ENCODE measurements at places on chromosomes 2 and 18.

DNA sequence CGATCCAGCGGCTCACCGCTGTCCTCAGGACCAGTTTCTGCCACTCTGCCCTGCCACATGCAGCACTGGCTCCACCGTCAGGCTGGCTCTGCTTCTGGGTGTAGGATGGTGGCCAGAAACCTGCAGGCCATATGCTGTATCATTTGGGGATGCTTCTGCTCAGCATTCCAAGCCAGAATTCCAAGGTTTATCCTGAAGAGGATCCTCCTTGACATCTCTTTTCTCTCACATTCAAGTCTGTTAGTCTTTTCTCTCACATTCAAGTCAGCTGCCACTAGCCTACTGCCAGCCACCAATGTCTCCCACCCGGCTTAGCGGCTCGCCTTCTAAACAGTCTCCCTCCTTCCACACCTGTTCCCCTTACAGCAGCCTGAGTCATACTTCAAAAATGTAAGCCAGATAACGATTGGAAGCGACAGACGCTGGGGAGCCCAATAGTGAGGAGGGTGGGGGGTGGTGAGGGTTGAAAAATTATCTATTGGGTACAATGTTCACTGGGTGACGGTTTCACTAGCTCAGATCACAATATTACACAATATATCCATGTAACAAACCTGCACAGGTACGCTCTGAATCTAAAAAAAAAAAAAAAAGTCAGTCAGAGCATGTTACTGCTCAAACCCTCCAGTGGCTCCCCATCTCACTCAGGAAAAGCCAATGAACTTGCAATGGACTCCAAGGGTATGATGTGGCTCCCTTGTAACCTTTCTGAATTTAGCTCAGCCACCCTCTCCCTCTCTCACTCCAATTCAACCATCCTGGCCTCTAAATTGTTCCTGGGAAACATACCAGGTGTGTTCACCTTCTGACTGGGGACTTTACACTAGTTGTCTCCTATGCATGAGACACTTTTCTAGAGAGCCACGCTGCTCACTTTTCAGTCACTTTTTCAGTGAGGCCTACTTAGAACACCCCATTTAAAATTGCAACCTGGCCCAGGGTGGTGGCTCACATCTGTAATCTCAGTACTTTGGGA, 38.8 kb upstream of the SP3 start:
- no peak for DNase-seq

DNA sequence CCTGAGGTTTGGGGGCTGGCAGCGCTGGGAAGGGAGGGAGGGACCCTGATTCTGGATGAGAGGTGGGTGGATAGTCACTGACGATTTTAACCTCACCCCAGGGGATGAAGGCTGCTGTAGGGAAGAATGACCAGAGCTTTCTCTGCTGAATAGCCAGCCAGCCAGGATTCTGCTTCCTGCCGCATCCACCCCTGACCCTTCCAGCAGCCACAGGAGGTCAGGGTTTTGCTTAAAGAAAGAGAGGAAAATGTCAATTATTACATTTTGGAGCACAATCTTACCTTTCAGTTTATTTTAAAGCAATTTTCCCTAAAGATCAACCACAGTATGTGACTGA, 217.7 kb downstream of the GBX2 start:
- DNase-seq, result no peak

GRCh38 chr2:7813541-7814292, 868.1 kb upstream of the ID2 start:
- no peak for DNase-seq

DNA sequence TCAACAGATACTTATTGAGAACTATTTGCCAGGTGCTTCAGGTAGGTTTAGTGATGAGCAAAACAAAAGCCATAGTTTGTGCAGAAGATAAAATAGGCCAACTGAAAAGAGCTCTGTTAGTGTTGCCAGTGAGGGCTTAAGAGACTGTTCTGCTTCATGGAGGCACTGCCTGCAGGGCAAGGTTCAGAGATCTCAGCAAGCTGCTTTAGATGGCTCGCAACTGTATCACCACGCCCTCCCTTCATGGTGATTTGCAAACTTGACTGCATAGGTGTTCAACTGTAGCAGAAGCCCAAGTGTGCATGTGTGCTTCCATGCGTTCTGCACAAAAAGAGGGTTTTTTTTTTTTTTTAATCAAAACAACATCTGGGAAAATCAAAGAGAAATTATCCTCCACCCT, 84.5 kb downstream of the RAPH1 start:
- no peak for DNase-seq

DNA sequence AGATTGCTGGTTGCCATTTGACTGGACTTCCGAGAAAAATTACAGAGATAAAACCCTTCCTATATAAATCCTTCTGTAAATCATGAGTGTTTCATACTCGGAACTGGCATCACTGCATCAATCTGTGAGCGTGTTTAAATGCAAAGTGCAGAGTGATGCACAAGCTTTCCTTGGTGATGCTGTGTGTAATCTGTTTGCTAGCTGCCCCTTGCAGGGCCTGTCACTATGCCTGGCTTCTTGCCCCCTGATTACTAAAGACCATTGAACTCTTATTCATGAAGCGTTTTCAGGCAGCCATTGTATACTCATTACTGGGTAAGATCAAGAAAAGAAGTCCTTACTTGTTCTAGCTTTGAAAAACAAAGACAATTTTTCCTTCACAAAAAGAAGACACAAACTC, 266.9 kb upstream of the FANCL start:
- no peak for DNase-seq

DNA sequence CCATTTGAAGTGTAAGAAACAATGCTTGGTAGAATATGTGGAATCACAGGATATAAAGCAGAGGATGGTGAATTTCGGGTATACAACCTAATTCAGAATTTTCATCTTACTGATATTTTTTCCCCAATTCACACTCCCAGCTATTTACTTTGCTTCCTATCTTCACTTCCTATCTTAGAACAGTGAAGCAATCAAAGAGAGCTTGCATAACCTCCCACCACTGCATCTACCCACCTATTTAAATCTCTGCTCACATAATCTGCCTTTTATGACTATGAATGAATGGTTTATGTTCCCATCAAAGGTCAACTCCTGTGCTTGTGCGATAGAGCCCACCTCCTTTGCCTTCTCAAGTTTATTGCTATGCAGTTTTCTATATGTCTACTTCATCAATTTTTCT, 3.3 kb downstream of the RMDN2 start:
- no peak for DNase-seq

DNA sequence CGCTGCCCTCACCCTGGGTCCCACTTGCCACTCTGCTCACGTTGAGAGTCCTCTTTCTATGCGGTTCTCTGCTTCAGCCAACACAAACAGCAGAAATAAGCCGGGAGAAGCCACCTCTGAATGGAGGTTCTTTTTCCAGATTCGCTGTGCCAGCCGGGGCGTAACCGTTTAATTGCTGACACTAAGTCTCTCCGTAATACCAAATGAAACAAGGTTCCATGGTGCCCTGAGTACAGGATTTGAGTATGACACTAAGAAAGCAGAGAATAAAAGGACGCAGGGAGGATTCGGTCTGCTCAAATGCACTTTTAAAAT, 37.6 kb downstream of the CTIF start:
- no peak for DNase-seq

DNA sequence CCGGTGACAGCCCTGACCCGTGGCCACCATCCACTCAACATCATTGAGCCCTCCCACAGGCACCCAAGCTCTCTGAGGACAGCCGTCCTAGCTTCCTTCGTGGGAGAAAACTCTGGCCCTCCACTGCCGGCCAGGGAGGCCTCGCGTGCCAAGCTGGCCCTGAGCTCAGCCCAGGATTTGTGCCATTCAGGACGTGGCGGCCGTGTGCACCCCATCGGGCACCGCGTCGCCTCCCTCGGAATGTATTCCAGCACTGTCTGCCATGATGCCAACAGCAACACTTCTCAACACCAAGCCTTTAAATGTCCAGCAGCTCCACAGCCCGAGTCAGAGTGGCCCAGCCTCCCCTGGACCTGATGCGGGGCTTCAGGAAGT, 35.7 kb downstream of the ZNF516 start:
- no peak for DNase-seq

DNA sequence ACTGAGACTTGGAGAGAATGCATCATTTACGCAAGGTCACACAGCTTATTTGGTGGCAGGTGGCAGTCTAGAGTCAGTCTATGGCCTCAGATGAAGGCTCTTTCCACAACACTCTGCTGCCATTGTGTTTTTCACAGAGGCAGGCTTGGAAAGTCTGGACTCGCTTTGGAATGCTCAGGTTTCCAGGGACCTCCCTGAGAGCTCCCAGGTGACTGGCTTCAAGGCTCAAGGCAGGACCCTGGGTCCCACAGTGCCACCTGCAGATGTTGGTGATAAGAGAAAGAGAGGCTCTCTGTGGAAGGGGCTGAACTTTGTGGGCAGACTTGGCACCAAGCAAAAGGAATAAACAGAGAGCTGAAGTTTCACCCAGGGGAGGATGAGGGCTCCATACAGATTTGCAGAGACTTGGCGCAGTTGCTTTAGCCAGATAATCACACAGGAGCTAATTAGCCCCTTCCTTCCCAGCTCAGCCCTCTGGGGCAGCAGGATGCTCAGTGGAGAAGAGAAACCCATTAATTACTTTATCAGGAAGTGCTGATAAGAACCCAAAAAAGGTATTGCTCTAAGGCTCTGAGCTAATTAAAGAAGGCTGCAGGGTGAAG, 103.5 kb downstream of the LBH start:
- no peak for DNase-seq

- DNase-seq, result no peak
Observed at GRCh38 chr2:53217250-53217649, 550.4 kb upstream of the CHAC2 start.

GRCh38 chr2:196489371-196489770, 150.1 kb upstream of the CCDC150 start:
- no peak for DNase-seq

DNA sequence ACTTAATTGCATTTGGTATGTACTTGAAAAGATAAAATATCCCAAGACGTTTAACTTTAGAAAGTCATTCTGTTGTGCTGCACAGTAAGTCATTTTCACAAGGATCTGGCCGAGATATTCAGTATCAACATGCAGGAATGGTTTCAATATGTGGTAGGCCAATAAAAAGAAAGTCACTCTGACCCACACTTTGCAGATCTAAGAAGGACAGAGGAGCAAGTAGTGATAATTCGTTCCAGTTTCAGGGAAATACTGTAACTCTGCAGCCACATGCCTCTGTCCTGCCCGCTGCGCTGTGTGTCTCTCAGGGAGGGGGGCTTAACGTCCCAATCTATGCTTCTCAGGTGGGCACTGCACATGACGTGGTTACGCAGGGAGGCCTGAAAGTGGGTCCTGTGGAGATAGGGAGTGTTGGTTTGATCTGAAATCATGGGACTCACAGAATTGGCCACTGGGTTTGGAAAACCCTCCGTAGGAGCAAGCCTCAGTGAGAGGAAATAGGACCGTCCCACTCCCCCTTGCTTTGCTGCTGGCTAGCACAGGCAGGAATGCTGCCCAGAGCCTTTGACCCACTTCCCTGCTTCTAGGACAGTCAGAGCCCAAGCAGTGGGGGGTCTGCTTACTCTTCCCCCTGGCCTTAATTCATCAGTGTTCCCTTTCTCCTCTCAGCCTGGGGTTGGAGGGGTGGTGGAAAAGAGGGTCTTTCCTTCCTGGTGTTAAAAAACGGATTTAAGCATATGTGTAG, 314.7 kb upstream of the SPRED2 start:
- no peak for DNase-seq

DNA sequence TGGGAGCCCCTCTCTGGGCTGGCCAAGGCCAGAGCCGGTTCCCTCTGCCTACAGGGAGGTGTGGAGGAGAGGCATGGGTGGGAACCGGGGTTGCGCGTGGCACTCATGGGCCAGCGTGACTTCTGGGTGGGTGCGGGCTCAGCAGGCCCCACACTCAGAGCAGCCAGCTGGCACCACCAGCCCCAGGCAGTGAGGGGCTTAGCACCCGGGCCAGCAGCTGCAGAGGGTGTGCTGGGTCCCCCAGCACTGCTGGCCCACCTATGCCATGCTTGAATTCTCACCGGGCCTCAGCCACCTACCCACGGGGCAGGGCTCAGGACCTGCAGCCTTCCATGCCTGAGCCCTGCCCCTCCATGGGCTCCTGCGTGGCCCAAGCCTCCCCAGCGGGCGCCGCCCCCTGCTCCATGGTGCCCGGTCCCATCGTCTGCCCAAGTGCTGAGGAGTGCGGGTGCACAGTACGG, 248.5 kb upstream of the HNMT start:
- no peak for DNase-seq

DNA sequence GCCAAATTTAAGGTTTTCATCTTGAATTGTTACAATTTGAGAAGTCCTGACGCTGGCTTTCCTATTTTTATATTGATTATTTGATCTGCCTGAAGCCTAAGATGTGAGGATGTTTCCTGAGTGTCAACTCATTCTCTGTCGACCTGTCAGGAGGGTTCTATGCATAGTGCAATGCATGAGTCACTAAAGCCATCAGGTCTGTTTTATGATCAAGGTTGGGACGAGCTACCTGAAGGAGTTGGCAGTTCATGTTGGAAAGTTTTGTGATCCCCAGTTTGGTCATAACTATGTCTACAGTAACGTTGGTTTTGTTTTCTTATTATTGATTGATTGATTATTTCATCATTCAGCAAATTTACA, 71.2 kb downstream of the NABP1 start:
- DNase-seq, result no peak

GRCh38 chr2:70458661-70459060, 95.0 kb downstream of the TGFA start:
- DNase-seq, result no peak

DNA sequence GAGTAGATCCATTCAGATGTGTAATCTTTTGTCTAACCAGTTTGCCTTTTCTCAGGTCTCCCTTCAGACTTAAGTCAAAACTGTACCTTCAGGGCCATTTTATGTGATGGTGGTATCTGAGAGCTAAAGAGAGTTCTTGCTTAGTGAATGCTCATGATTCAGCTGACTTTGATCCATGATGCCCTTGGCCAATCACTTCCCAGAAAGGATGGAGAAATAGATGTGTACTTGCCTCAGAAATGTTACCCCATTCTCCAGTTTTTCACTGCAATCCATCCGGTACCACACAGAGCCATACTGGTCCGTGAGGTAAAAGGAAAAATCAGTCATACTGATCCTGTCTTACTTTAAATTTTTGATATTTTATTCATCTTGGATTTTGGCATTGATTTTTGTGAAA, 234.8 kb upstream of the PIK3C3 start:
- no peak for DNase-seq

DNA sequence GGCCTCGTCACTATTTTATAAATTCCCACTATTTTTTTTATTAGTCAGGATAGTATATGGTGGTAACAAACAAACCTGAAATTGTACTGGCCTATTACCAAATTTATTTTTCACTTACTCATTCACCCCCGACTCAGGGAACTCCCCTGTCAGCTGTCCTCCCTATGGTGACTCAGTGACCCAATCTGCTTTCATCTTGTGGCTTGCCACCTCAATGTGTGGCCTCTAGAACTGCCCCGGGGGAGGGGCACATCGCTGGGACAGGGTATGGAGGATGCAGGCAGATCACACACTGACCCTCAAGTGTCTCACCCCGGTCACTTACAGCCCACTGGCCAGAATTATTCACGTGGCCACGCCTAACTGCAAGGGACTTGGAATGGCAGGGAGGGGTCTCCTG, 71.6 kb downstream of the ACTR2 start:
- DNase-seq, result no peak

DNA sequence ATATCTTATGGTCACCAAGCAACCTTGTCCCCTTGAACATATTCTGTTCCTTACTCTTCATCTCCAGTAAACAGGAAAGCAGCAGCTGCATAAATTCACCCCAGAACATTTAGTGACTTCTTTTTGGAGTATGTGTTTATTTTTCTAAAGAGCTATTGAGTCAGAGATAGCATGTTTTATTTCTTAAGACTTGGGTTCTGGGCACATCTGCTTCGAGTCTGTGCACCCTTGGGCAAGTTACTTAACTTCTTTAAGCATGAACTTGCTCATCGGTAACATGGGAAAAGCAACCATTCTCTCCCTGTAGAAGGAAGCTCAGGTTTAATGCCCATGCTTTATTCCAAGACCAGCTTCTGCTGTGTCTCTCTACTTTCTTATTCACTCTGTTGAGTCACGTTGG, 309.3 kb upstream of the MEX3C start:
- no peak for DNase-seq
